ENCODE measurements at places on chromosomes 7 and 10.

DNA sequence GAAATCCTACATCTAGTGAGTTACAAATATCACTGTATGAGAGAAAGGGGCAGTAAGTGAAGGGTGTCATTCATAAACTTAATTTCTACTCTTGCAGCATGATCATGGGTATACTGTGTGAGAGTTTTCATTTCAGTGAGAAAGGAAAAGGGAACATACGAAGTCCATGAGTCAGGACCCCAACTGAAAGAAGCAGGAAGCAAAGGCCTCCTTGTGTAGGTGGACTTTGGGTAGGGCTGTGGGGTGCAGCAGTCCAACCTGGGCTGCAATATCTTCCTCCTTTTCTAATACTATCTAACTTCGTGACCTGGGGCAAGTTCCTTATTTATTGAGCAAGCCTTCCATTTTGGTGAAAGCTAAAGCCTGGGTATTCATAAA is 248.2 kb upstream of the TCF7L2 start:
- DNase-seq: no peak

GRCh38 chr10:6174201-6174874 is 28.4 kb upstream of the PFKFB3 start:
- no peak for DNase-seq

- DNase-seq: peak; percentile 29
Measured at GRCh38 chr10:26969145-26969926, 108.6 kb upstream of the ABI1 start.

DNA sequence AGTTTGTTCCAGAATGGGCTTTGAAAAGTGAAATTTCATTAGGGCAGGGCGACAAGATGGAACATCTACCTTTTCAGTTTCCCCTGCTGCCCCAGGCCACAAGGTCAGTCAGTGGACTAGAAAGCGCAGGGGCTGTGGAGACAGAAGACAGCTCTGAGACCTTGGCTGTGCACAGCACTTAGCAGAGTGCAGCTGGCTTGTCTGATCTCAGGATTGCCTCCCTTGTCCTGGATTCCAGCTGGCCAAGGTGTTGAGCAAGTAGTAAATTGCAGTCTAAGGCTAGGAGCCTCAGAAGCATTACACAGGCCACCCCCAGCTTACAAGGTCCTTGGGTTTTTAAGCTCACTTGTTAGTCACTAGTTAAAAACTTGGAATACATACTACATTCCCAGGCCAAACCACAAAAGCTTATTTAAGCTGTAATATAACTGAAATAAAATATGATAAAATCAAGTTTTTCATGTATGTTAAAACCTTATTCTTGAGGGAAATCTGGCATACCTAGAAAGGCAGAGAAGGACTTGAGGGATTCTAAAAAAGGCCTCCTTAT is 67.3 kb upstream of the NPY start:
- DNase-seq: no peak

- no peak for DNase-seq
Measured at GRCh38 chr10:63021225-63021624, 111.9 kb upstream of the NRBF2 start.

DNA sequence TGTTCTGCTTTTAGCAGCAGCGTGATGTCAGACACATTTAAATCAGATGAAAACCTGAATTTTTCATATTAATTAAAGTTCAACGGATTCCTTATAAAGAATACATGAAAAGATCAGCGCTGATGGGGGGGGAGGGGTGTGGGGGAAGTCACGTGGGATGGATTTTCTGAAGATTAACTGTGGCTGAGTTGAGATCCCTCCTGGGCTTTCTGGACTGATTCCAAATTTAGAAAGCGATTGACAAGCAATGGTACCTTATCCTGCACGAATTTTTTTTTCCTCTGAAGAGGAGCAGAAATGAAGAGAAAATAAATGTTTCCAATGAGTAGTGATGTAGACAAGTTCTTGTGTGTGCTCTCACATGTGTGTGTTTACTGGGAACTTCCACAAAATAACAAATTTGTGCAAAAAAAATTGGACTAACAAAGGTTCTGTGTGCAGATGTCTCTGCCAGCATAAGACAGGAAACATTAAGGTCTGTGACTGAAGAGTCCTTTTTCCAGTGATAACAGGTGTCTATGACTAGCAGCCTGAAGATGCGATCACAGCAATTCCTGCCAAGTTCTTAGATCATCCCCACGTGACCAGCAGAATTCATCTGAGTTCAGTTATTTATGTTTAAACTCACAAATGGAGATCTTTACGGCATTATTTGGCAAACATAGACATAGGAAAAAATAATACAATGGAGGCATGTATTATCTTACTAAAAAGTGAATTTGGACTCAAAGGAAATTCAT is 585.2 kb upstream of the CELF2 start:
- no peak for DNase-seq

DNA sequence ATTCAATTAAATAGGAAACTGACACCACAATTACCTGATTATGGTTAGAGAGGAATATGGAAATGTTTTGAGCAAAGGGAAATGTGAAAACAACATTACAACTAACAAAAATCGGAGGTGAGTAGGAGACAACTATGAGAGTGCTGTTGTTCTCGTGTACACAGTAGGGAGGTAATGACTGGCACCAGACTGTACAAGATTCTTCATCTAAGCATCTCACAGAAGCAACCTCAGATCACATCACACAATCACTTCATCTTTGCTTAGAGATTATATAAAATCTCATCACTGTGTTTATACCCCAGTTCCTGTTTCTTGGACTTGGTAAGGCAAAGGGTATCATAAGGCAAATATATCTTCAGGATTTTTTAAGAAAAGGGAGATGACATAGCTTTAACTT is 14.9 kb downstream of the ABLIM1 start:
- DNase-seq: no peak

DNA sequence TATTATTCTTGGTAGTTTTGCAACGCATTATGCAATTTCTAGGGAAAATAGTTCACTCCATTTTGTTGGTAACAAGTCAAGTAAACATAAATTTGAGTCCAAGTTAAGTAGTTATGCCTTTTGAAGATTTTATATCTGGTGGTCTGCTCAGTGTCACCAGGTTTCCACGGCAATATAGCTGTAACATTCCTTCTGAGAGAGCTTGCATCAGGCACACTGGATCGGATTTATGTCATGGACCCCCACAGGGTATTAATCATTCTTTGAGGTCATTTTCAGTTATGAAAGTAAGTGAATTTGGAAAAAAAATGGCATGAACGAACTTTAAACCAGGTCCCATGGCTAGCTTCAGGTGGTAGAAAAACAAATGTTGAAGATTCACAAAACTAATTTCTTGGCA is 136.3 kb downstream of the POLR1F start:
- no peak for DNase-seq

GRCh38 chr7:130736298-130736900 is 2.4 kb upstream of the KLF14 start:
- DNase-seq: no peak

DNA sequence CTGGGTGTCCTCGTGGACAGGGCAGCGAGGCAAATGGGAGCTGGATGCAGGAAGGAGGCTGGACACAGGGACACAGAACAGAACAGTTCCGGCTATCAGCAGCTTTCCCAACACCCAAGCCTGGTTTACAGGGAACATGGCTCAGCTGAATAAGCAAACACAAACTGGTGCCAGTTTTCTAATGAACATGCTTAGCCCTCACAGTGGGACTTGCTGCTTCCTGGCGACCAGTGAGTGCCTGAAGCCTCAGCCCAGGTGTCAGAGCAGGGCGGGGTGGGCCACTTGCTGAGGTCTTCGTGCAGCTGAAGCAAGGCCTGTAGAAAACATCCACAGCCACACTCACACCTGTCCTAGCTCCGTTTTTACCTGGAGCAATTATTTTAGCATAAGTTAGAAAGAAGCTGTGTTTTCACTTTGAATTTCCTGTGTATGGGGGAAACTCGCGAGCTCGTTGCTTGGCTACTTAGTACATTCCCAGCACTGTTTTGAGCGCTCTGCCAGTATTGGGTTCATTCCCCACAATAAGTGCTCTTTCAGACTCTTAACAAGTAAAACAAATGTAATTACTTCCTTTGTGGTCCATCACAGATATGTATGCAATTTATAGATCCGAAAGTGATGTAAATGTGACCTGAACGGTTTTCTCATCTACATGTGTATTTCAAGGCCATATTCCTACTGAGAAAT is 261.2 kb upstream of the SHH start:
- DNase-seq: no peak

GRCh38 chr7:19554581-19554980 is 154.3 kb downstream of the POLR1F start:
- no peak for DNase-seq

GRCh38 chr10:128606055-128606454 is 479.8 kb upstream of the MKI67 start:
- DNase-seq: no peak

DNA sequence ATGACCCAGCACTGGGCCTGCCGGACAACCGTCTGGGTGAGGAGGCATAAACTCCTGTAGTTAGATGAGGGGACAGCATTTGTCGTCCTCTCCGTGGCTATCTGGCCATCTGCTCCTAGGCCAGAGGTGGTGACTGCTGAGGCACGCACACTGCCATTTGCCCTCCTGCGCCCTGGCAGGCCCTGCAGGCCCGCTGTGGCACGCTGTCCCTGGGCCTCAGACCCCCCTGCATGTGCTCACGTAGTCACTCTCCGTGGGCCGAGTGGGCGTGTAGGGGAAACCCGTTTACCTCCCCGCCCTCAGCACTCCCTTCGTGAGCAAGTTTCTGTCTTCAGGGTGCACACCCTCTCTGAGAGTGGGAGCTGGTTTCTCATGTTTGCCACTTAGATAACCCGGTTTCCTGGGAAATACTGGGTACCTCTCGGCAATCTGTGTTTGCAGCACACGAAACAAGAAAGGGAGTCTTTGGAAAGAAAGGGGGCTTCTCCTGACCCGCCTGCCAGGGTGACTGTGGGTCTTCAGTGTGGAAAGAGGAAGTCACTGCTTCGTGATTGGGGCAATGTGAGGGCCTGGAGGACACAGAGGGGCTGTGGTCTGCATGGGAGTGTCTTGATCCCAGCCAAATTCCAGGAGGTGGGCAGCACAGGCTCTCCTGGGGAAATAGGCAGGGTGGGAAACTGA is 10.8 kb downstream of the ADAMTS14 start:
- DNase-seq: no peak

GRCh38 chr7:151839451-151839921 is 37.4 kb downstream of the PRKAG2 start:
- no peak for DNase-seq

GRCh38 chr10:73867126-73867807 is 7.1 kb downstream of the CAMK2G start:
- no peak for DNase-seq

GRCh38 chr7:111393011-111393754 is 169.1 kb downstream of the IMMP2L start:
- DNase-seq: no peak

GRCh38 chr10:80596391-80597257 is 58.9 kb downstream of the SH2D4B start:
- peak; percentile 41 for DNase-seq

DNA sequence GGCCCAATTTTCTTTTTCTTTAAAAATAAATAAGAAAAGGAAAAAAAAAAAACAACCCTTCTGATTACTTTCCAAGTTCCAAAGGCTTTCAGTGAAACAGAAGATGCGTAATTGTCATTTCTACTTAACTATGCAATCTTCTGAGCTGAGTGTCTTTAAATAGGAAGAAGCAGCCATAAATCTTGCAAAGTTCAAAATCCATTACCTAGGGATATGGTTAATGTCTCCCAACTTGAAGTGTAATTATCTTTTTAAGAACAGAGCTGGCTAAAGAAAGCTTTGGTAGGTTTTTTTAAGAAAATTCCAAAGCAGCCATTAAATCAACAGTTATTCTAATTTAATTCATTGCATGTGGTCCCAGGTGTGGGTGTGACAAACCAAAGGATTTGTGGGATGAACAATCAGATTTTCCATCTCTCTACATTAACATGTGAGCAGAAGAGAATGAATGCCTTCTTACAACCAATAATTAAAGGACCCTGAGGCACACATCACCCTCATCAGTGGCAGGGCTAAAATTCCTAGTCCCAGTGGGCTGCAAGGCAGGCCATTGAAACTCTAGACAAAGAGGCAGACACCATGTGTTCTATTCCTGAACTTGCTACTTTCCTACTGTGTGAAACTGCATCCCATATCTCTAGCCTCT is 419.2 kb downstream of the REEP3 start:
- no peak for DNase-seq

GRCh38 chr7:22885797-22886261 is 63.2 kb upstream of the TOMM7 start:
- DNase-seq: peak; percentile 81

- DNase-seq: no peak
Measured at GRCh38 chr7:1995426-1995825, 237.3 kb downstream of the MAD1L1 start.

GRCh38 chr7:151503902-151504714 is 15.6 kb downstream of the RHEB start:
- DNase-seq: no peak

DNA sequence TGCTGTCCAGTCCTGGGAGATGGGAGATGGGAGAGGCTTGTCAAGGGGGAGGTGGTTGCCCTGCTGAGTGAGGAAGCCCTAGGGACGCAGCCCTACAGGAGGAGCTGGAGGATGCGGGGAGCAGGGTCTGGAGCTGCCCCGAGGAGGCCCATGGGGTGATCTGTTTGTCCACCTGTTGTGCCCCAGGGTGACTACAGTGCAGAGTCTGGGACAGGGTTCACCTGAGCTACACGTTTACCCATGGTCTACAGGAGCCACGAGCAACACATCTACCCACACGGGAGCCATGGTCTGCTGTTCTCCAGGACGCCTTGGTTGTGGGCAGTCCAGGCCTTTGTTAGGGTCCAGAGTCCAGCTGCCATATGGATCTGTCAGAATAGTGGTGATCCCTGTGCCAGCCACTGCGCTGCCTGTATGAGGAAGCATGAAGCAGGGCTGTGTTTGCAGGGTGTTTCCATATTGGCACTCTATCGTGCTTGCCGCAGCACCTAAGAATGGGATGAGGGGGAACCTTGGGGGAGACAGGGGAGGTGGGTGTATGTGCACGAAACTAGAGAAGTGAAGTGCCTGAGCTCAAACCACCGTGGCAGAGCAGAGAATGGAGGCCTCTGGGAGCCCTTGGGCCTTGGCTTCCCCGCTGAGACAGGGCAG is 23.7 kb downstream of the ZNF775 start:
- no peak for DNase-seq

DNA sequence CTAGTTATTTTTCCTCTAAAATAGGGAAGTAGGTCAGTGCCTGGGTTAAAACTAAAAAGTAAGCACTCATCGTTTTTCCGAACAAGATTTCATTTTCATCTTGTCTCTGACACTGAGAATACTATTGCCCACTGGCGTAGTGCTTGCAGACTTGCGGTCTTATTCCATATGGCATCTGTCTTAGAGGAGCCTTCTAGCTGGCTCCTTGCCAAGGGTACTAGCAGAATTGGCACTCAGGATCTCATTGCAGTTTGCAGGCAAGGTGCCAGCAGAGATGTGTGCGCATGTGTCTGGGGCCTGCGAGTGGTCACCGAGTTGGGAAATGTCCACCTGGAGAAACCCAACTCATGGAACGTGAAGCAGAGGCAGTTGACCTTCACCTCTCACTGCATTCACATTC is 143.4 kb downstream of the CELF2 start:
- no peak for DNase-seq

- no peak for DNase-seq
Measured at GRCh38 chr7:15831606-15832005, 145.1 kb upstream of the MEOX2 start.

Data from activated T-cell treated with anti-CD3 and anti-CD28 coated beads, Interleukin-2, amount 50 U/mL, for 72 hours (primary cell).